ENCODE measurements at places on chromosomes 2 and 18.
A peak's percentile ranks its signal among the peaks of the same experiment; 100 is the strongest.

GRCh38 chr2:206520450-206520849 is 77.1 kb downstream of the ADAM23 start:
- DNase-seq: no peak

DNA sequence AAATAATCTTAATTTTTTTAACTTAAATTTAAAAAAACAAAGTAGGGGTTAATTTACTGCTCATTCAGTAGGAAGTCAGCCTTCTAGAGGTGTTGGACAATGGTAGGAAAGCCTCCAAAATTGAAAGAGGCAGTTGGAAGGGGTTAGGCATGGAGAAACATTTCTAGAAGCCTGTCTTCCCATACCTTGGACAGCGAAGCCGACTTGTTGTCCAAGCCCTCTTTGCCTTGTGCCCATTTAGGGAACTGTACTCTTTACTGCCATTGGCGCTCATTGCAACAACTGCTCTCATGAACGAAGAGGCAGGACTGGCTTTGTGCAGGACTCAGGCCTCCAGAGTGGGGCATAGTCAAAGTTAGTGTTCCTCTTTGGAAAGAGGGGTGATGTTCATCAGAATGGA is 333.3 kb downstream of the HRH4 start:
- no peak for DNase-seq

GRCh38 chr2:149556452-149556851 is 31.1 kb downstream of the MMADHC start:
- no peak for DNase-seq

GRCh38 chr2:24986372-24986771 is 14.6 kb upstream of the DNAJC27 start:
- DNase-seq: no peak

- DNase-seq: peak; percentile 12
Observed at GRCh38 chr2:176554101-176555048, 285.1 kb downstream of the MTX2 start.

- no peak for DNase-seq
Observed at GRCh38 chr18:48621815-48622555, 83.2 kb downstream of the CTIF start.

- DNase-seq: no peak
Observed at GRCh38 chr2:72554381-72554780, 271.5 kb downstream of the EXOC6B start.

DNA sequence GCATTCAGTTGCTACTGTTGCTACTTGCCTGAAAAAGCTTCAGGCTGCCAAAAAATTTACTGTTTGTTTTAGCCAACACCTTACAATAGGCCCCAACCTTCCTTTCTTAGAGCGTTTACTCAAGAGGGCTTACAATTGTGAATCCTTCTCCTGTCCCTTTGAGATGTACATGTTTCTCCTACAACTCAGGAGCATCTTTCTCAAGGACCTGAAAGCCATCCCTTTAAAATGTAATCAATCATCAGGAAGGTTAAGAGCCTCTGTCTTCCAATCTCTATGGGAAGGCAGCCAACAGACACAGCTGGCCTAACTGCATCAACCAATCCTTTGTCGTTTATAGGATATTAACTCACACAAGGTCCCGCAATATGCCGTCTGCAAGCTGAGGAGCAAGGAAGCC is 3.4 kb upstream of the IER3IP1 start:
- no peak for DNase-seq

- no peak for DNase-seq
Observed at GRCh38 chr2:168956392-168956791, 55.3 kb downstream of the G6PC2 start.

GRCh38 chr18:59839246-59839645 is 60.5 kb upstream of the PMAIP1 start:
- no peak for DNase-seq

- DNase-seq: peak; percentile 39
Observed at GRCh38 chr2:65281627-65282351, 54.2 kb downstream of the ACTR2 start.

GRCh38 chr2:196459539-196459938 is 180.0 kb upstream of the CCDC150 start:
- no peak for DNase-seq

- no peak for DNase-seq
Observed at GRCh38 chr2:188819011-188819410, 155.2 kb upstream of the COL3A1 start.

DNA sequence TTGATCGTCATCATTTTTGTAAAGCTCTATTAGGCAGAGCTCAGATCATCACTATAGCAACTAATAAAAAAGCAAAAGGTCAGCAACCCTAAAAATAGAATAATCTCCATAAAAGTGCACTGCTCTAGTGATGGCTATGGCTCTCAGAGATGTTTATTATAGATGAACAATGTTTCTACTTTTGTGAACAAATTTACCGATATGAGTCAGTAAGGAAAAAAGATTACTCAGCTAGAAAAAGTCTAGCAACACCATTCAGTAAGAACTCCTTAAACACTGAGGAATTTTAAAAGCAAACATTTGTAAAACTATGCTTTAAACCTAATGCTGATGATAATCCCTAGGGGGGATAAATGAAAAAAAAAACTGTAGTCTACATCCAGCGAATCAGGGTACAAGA is 69.6 kb downstream of the ACVR1C start:
- DNase-seq: no peak

DNA sequence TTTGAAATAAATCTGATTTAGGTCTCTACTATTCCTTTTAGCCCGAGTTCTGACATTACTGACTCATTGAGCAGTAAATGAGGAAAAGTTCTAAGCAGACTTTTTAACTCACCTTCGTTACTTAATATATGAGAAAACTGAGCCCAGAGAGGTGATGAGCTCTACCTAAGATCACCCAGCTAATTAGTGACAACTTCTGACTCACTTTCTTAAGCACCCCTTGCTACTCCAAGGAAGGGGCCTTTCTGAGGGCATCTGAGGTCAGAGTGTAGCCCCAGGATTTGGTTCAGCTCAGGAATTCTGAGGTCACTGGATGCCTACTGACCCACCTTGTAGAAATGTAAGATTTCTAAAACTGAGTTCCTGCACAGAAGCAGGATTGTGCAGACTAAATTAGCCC is 102.2 kb upstream of the FZD5 start:
- no peak for DNase-seq

- DNase-seq: no peak
Observed at GRCh38 chr2:121189661-121190381, 95.2 kb downstream of the TFCP2L1 start.

DNA sequence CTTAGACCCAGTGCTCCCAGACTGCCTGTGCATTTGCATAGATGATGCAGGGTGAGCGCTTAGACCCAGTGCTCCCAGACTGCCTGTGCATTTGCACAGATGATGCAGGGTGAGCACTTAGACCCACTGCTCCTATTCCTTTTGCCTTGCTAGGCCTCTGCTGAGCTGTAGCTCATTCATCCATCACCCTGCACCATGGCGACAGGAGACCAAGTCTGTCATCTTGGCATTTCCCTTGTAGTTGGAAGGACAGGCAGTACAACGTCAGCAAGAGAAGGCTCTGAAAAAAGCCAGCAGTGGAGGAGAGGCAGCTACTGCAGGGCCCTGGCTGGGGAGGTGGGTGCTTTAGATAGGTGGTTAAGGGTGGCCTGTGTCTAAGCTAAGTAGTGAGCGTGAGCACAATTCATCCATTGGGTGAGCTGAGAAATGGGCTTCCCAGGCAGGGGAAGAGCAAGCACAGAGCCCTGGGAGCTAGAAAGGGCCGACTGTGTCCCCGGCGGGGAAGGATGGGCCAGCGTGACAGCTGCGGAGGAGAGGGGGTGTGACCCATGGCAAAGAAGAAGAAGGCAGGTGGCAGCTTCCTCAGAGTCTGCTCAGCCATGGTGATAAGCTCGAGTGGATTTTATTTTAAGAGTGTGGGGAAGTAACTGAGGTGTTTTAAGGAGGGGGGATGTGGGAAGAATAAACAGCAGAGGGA is 108.8 kb downstream of the LPIN1 start:
- DNase-seq: no peak

DNA sequence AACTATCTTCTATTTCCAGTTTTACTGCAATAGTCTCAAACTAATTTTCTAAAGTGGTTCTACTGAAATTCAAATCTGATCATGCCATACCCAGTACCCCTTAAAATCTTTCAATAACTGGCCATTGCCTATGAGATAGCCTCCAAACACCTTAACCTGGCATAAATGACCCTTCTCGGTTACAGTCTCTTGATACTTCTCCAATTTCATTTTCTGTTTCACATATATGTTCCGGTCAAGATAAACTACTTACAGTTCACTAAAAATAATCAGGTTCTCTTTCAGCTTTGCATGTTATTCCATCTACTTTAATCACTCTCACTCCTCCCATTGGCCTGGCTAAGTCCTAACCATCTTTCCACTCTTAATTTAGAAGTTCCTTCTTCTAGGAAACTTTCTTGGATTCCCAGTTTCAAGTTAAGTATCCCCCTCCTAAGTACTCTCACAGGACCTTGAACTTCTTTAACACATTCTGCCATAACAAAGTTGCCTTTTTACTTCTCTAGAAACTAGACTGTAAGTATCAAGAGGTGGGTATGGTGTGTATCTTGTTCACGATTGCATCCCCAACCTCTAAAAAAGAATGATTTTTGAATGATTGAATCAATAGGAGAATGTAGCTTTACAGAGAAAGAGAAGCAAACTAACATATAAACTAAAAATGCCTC is 110.2 kb upstream of the RBBP8 start:
- no peak for DNase-seq

- DNase-seq: no peak
Observed at GRCh38 chr2:174337337-174338146, 2.8 kb downstream of the SP9 start.

- no peak for DNase-seq
Observed at GRCh38 chr2:230935130-230935430, 10.0 kb upstream of the GPR55 start.

GRCh38 chr2:19709553-19709952 is 192.2 kb downstream of the TTC32 start:
- no peak for DNase-seq

DNA sequence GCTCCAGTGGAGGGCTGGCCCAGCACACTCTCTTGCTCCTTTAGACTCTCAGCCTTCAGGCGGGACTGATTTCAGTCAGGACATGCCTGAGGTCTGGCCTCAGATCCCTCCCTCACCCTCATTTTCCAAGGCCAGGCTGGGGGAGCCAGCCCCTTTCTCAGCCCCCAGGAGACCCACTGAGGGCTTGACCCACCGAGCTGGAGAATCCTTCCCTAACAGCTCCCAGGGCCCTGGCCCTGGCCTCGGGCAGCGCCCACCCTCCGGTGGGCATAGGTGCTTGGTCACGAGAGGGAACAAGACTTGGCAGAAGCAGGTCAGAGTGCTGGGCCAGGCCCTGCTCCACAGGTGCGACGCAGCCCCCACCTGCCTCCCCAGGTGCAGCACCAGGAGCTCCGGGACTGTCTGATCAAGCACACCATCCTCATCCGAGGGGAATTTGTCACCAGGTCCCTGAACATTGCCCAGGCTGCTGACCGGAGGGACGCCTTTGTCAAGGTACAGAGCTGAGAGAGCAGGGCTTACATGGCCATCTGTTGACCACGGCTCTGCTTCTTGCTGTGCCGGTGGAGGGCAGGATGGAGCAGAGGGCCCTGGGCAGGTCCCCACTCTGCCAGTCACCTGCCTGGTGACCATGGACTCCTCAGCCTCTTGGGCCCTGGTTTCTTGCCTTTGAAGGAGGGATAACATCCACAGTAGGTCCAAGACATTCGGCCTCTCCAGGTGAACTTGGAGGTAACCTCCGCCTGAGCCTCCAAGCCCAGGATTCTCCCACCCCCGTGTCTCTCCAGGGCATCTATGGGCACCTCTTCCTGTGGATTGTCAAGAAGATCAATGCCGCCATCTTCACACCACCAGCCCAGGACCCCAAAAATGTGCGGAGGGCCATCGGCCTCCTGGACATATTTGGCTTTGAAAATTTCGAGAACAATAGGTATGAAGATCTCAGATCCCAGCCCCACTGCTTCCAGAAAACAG is 46.3 kb downstream of the MYO7B start:
- no peak for DNase-seq

- DNase-seq: no peak
Observed at GRCh38 chr2:63192889-63193774, 142.5 kb downstream of the OTX1 start.

- DNase-seq: no peak
Observed at GRCh38 chr18:22106536-22107292, 62.7 kb upstream of the GATA6 start.

DNA sequence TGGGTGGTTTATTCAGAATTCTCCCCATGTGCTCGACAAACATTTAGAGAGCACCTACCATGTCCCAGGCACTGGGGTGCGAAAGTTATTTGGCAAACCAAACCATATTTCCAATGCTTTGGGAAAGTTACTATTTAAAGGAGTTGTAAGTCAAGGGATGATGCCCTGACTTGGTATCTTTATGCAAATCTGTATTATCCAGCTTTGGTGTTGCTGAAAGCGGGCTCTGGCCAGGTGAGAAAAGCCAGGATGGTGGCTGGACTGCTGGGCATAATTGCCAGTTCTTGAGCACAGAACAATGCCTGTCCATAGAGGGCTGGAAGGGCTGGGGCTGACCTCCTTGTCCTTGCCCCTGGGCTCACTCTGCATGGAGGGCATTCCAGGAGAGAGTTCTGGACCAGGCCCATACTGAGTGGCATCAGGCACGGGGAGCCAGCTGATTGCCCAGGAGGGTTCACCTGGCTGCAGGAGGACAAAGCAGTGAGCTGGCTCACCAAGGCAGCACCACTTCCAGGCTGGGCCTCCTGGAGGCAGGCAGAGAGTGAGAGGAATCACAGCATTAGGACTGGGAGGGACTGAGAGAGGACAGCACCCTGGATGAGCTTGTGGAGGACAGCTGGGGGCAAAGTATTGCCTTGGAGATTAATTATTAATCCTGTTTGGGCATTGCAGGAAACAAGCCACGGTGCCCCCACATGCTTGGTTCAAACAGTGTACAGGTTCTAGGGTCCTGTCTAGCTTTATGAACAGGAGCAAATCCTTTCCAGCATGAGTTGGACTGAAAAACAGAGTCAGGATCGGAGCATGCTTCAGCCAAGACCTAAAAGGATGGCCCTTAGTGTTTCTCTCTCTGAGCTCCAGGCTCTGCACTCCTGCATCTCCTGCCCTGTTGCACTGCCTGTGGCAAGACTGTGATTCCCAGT is 7.1 kb downstream of the KHK start:
- no peak for DNase-seq

- DNase-seq: peak; percentile 14
Observed at GRCh38 chr2:71544919-71545571, 91.7 kb downstream of the DYSF start.

GRCh38 chr2:85436836-85437487 is 18.4 kb downstream of the SH2D6 start:
- DNase-seq: no peak

- peak; percentile 14 for DNase-seq
Observed at GRCh38 chr18:58117786-58118403, 73.9 kb downstream of the NEDD4L start.

- no peak for DNase-seq
Observed at GRCh38 chr2:191611614-191612013, 66.3 kb upstream of the NABP1 start.

GRCh38 chr18:49009661-49010060 is 58.9 kb upstream of the SMAD7 start:
- no peak for DNase-seq

GRCh38 chr18:47448956-47449355 is 197.5 kb upstream of the SKOR2 start:
- no peak for DNase-seq

GRCh38 chr18:63192126-63192884 is 127.3 kb downstream of the BCL2 start:
- DNase-seq: no peak

GRCh38 chr2:210662560-210662959 is 106.2 kb downstream of the CPS1 start:
- DNase-seq: no peak

All from tibial nerve (tissue), 4 donors.